ENCODE measurements at places on chromosomes 7 and 10.

- DNase-seq, result no peak
These were observed 36.3 kb downstream of the ELFN1 start for GRCh38 chr7:1706381-1706720.

GRCh38 chr10:14179251-14179650 lies 151.5 kb downstream of the FRMD4A start:
- no peak for DNase-seq

- no peak for DNase-seq
These were observed 104.9 kb downstream of the PPP1R17 start for GRCh38 chr7:31791881-31792280.

GRCh38 chr10:110324805-110325280 lies 20.1 kb upstream of the SMNDC1 start:
- DNase-seq, result no peak

DNA sequence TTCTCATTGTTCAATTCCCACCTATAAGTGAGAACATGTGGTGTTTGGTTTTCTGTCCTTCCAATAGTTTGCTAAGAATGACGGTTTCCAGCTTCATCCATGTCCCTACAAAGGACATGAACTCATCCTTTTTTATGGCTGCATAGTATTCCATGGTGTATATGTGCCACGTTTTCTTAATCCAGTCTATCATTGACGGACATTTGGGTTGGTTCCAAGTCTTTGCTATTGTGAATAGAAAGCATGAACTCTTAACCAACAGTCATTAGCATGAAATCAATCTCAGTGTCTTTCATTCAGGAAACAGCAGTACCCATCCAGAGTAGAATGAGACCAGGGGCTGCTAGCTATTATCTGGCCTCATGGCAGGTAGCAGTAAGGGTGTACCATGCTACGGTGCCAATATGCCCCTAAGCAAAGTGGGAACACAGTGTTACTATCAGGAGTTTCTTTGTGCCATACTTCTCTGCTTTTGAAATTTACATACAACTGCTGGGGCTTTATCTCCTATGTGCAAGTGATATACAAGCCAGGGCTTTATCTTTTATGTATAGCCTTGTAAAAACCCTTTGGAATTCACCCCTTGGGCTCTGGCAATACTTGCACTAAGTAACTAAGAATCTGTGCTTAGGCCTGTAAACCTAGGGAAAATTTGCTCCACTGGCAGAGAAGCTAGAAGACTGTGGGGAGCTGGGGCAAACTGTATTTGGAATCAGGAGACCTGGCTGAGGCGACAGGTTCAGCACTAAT lies 5.4 kb downstream of the PON2 start:
- DNase-seq, result no peak

- DNase-seq, result no peak
These were observed 44.8 kb upstream of the CUX1 start for GRCh38 chr7:101772508-101773211.

DNA sequence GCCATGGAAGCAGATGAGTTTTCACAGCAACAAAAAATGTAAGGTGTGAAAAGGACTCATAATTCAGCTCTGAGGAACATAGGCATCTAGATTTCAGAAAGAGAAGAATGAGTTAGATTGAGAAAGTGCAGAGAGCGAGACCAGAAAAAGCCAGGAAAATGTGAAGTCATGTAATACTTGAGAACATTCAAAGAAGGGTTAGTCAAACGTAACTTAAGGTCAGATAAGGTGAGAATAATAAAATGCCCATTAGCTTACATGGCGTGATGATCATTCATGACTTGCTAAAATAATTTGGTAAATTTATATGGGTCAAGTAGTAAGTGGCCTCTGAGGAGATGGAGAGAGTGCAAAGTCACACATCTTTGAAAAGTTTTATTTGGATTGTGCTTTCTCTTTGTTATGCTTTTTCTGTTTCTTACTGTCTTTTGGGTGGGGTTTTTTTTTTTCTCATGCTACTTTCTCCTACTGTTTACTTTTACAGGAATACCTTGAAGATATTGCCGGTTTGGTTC lies 271.8 kb upstream of the NRG3 start:
- DNase-seq, result no peak

DNA sequence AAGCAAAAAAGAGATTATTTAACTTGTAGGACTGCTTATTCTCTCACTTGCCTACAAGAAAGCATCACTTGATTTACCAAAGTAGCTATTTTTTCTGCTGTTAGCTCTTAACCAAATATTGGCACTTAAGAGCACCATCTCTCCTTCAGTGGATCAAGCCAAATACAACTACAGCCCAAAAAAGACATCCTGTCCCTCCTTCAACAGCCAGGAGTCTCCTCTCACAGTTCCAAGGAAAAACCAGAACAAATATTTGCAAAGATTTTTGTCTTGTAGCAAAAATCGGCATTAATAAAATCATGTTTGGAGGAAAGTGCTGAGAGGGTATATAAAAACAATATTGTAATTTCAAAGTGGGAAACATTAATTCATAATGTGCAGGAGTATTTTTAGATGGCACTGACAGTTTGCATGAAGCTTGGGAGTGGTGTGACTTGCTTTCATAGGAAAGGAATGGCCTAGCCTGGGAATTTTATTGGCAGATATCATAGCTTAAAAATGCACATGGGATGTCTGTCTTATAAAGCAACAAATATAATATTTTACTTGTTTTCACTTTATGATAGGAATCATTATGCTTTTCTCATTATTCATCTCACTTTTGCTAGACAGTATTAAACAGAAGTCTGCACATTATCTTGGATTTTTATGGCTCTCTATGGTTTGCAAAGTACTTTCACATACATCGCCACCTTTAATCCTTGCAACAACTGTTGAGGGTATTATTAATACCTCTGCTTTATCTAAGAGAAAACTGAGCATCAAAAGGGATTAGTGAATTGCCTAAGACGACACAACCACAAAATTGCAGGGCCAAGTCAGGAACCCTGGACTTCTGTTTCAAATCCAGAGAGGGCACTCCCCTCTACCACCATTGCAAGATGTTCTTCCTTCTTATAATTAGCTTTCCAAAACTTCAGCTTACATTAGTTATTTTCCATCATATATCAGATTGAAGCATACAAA lies 103.5 kb downstream of the AGMO start:
- DNase-seq, result no peak

DNA sequence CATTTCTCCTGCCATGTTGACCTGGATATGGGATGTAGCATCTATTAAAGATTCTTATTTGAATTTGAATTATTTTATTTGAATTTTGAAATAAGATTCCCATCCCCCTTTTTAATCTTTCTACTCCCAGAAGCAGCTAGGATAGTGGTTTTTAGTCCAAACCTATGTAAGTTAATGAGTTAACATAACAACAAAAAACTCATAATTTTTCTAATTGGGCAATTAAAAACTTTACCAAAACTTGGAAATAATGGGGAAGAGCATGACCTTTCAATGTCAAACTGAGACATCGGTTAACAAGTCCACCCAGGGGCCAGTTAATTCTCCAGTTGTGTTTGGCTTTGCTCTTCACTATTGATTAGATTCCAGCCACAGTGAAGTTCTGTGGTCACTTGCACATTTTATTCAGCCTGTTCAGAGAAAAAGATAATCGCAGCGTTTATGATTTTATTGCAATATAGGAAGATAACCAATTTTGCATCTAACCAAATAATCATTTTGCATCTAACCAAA lies 1.2 kb upstream of the FAM13C start:
- no peak for DNase-seq

DNA sequence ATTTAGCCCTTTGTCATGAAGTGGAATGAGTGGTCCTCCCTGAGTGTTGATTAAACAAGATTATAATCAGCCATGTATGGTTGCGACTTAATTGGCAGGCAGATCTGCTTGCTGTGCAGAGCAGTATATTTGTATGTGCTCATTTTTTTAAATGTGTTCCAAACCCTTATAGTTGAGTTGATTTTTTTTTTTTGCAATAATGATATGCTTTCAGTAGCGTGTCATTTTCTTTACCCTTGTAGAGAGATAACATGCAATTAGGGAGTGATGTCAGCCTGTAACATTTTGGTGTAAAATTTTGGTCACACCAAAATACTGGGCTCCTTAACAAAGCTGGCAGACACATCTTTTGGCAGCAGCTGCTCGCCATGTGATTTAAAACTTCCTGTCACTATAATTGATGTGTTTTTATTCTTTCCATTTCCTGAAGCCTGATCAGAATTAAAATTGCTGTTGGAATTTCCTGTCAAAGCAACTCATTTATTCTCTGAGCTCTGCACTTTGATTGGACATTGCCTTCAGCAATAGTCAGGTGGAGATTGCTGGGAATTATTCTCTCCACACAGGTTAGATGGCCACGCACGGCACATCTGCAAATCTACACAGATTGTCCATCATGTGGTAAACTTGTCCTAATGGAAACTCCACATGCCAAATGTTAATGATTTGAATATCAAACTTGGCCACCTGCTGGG lies 125.3 kb downstream of the DYNC1I1 start:
- DNase-seq, result no peak

DNA sequence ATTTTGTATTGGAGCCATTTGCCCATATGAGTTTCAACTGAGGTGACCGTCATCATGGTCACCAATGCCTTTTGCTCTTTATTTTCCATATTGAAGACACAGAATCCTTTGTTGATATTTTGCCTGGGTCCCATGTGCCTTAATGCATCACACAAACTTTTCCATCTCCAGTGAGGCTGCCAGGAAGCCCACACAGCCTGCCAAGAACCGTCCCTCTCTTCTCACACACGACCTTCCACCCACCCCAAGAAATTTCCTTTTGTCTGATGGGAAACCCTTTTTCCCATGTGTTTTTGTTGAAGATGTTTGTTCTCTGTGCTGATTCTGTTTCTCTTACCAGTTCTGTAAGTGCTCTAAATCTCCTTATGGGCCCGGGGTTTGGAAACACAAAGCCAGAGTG lies 168.9 kb downstream of the CSTF2T start:
- DNase-seq, result no peak

DNA sequence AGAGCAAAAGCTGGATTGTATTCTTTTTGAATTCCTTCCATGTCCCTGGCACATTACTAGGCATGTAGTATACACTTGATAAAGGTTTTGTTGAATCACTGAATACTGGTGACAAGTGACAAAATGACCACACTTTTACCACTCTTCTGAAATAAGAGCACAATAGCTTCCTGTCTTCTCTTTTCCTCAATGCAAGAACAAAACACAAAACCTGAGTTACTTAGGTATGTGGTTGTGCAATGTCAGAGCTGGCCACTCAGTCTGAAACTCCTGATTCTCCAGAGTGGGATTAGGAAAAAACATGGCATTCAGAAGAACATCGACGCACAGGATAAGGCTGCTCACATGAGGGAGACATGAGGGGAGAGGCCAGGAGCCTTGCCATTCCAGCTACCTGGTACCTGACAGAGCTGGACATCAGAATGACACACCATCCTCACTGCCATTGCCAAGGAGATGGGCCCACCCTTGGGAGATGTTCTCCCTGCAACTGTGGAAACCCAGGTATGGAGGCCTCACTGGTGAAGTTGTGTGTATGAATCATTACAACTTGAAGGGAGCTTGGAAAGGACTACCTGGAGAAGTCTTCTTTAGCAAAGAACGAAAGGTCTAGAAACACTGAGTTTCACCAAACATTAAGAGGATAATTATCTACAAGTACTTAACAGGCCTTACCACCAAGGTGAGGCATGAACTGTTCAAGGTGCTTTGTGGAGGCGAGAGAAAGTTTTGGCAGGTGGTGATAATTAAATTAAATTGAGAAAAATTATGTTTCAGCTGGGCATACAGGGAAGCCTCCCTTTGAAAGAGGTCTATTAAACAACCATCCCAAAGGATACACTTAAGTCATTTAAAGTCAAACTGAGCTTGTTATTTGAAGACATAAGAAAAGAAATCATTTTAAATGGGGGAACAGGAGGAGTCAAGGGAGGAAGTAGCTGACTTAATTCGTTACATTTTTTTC lies 246.5 kb upstream of the AOAH start:
- no peak for DNase-seq

DNA sequence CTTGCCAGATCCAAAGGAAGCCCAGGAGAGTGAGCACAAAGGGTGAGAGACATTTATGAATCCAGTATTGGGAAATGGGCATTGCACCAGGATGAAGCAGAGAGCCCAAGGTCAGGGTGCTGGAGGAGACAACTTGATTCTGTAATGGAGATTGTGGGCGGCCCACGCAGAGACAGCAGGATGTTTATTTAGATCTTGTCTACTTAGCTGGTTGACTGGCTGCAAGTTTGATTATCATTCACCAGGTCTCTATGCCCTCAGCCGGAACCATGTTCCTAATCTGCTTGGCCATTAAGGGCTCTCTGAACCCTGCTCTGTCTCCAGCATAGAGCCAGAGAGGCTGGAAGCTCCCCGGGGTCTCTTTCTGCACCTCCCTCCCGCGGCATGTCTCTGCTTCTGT lies 188.7 kb downstream of the PLXNA4 start:
- no peak for DNase-seq

- no peak for DNase-seq
These were observed 8.3 kb upstream of the RHOBTB1 start for GRCh38 chr10:60952067-60952845.

DNA sequence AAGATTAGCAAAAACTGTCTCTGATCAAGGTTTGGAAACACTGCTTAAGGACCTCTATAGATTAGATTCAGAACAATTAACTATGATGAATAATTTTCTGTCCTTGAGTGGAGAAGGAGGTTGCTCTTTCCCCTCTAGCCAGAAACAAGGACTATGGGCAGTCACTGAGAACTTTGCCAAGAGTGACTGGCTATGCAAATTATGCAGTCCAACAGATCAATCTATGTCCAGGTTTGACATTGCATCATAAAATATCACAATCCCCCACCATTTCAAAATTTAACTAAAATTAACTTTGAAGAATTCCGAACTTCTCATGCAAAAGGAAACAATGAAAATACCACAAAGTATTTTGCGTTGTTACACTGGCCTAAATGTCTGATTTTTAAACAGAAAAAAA lies 50.6 kb downstream of the TSPAN12 start:
- DNase-seq, result no peak

- no peak for DNase-seq
These were observed 91.2 kb upstream of the MYL10 start for GRCh38 chr7:101720324-101720723.

GRCh38 chr7:87267239-87267900 lies 47.8 kb upstream of the TMEM243 start:
- no peak for DNase-seq

- no peak for DNase-seq
These were observed 4.5 kb downstream of the BBIP1 start for GRCh38 chr10:110914431-110914830.
